ENCODE measurements at places on chromosomes 3 and 15.
A peak's percentile ranks its signal among the peaks of the same experiment; 100 is the strongest.

- no peak for DNase-seq
Observed at GRCh38 chr15:80776420-80777045, 2.6 kb upstream of the CEMIP start.

- no peak for DNase-seq
Observed at GRCh38 chr3:155321418-155321817, 27.9 kb upstream of the STRIT1 start.

DNA sequence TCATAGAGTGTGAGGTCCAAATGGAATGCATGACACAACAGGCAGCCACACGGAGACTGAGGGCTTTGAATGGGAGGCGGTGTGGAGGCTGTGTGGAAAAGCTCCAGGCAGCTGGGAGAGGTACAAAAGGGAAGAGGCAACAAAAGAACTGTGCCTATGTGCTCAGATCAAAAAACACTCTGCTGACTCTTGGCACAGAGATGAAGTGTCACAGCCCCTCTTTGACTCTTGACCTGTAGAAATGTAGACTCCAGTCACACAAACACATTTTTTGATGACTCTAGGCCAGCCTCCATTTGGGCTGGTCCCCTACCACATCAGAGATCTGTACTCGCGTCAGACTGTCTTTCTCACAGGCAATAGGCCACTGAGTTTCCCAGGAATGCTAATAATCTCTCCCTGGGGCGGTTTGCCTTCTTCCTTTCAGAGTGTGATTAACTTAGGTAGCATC, 456.0 kb downstream of the TUSC7 start:
- DNase-seq = no peak

- no peak for DNase-seq
Observed at GRCh38 chr15:66834881-66835878, 133.1 kb downstream of the SMAD6 start.

GRCh38 chr3:23547905-23548650, 257.7 kb upstream of the UBE2E1 start:
- DNase-seq = no peak

GRCh38 chr3:23288715-23289114, 85.6 kb downstream of the UBE2E2 start:
- DNase-seq = no peak

DNA sequence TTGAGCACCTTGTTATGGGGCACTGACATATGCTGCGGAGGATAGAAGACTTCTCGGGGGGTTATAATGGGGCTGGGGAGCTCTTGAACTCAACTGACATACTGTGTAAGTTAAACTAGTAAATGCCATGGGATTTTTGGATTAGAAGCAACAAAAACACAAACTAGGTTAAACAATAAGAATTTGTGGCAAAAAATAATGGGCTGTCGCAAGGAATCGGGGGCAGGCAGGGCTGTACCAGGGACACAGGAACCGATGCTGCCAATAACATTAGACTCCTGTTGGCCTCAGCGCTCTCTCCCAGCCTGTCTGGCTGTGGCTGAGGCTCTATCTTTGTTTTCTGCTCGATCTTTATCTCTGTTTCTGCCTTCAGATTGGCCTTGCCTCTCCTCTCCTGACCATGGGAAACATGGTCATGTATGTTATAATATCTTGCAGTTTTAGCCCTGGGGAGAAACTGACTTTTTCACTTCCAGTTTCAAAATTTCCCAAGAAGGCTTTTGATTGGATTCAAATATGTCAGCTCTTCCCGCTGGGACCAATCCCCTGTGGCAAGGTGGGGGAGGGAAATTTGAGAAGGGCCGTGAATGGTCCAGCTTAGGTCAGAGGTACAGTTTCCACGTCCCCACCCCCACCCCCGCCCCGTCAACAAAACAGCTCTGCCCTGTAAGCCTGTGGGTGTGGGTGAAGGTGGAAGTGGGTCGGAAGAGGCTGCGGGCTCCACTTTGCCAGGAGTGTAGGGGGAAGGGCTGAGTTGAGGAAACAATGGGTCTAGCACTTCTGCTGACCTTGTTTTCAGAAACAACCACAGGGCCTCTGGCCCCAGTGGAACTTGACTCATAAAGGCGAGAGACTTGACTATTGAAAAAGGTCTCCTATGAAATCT, 161.1 kb upstream of the TBL1XR1 start:
- peak; percentile 43 for DNase-seq

GRCh38 chr3:127103080-127103479, 89.9 kb upstream of the PRR23E start:
- DNase-seq = no peak

DNA sequence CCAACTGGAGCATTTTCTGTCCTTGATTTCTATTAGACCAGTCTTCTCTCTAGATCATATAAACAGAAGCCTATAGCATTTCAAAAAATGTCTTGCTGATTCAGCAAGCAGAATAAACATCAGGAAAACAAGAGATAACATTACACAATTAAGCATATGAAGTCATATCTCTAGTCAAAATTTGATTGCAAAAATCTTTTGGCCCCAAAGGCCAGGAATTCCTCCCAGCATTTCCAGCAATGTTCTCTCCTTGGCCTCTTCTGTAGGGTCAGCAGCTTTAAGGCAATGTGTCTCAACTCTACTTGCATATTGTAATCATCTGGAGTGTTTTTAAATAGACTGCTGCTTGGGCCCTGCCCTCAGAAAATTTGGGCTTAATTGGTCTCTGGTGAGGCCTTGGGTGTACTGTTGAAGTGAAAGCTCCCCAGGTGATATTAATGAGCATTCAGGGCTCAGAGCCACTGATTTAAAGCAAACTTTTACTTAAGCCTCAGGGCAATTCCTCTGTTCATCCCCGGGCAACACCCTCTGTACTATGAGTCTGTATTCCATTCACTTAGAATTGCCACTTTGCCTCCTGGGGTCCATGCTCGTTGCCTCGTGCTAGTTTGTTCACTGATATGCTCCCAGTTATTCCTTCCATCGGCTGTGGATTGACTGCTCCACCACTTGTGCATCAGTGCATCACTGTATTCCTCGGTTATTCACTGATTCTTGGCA, 1072.6 kb downstream of the ROBO2 start:
- DNase-seq = no peak

DNA sequence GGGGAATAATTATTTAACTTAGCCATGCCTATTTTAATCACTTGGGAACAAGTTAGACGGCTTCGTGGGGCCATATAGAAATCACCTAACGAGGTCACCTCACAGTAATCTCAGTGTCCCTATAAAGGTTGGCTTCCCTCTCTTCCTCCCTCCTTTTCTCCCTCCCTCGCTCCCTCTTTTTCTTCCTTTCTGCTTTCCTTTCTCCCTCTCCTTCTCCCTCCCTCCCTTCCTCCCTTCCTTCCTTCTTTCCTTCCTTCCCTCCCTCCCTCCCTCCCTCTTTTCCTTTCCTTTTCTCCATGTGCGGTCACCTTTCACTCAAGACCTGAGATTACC, 206.1 kb upstream of the DPH6 start:
- DNase-seq = no peak

GRCh38 chr15:40508216-40508615, 37.4 kb downstream of the CHST14 start:
- no peak for DNase-seq

DNA sequence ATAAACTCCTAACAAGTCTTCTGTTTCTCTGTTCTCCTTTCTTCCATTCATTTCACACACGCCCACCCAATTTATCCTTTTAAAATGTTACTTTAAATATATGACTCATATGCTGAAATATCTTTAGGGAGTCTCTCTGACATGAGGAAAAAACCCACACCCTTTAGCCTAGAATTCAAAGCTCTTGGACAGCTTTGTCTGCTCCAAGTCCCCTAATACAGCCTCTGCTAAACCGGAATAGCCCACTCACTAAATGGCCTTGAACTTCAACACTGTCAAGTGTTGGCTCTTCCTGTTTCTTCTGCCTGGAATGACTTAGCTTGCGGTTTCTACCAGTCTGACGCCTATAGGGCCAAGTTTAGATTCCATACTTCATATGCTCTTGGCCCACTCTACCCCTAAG, 3.3 kb upstream of the CD96 start:
- DNase-seq = no peak

Measured in esophagus squamous epithelium (tissue), 5 donors.